Central memory CD4-positive, alpha-beta T cell (primary cell): ENCODE measurements at places on chromosomes 2 and 18.

DNA sequence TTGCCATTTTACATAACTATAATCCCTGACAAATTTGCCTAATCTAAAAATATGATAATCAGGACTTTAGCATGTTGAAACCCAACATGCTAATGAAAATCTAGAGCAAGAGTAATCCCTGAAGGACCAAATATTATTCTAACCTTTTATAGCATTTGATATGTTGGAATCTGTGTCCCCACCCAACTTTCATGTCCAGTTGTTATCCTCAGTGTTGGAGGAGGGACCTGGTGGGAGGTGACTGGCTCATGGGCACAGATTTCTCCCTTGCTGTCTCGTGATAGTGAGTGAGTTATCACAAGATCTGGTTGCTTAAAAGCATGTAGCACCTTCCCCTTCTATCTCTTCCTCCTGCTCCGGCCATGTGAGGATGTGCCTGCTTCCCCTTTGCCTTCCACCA is 59.8 kb downstream of the SH3YL1 start:
- no peak for DNase-seq

DNA sequence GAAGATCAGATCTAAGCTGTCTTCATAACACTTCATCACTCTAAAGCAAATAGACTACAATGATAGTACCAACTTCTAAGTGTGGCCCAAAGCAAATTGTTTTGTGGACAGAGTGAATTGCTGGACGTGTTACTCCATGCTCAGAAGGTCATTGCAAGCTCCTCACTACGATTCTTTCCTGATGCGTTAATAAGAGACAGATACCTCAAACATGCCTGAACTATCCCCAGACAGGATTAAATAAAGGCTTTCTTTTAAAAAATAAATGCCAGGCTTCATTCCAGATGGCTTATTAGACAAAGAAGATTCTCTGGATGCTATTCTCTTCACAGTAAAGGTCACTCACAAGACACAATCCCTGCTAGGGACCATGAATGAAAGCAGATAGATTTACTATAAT is 621.2 kb downstream of the DCDC2C start:
- DNase-seq = no peak

DNA sequence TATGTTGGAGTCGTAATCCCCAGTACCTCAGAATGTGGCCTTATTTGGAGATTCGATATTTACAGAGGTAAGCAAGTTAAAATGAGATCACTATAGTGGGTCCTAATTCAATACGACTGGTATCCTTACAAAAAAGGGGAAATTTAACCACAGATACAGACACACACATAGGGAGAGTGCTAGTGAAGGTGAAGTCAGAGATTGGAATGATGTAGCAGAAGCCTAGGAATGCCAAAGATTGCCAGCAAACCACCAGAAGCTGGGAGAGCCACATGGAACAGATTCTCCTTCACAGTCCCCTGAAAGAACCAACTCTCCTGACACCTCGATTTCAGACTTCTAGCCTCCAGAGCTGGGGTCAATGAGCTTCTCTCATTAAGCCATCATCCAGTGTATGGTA is 17.7 kb upstream of the ACTR3 start:
- no peak for DNase-seq

DNA sequence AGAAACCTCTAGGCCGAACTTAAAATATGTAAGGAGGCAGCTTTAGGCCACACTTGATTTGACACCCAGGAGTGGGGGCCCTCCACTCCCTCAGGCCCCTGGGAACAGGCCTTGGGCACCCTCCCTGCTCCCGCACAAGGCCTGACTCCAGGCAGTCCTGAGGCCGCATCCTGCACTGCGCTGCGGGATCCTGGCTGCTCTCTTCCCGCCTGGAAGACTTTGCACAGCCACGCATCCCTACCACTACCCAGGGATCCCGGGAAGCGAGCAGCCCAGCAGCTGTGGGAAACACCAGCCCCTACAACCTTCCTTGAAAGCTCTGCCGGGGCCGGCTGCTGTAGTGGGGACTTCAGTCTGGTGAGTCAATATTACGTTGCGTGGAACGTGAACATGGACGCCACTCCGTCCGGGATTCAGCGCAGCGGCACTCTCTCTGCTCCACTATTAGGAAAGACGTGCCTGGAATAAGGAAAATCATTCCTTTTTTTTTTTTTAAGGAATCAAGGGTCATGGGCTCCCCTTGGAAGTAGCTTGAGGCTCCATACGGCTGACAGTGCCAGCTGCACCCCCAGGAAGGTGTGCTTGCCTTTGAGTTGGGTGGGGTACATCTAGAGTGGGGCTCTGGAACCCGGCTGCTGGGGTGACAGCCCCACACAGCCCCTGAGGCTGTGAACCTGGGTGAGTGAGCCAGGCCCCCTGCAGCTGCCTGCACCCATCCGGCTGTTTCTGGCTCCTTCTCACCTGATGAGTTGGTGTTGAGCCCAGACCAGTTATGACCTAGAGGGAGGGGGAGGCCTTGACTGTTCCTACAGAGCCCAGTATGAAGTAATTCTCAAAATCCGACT is 119.2 kb upstream of the TMEM18 start:
- no peak for DNase-seq

GRCh38 chr2:197925204-197925603 is 120.8 kb downstream of the PLCL1 start:
- DNase-seq = no peak

DNA sequence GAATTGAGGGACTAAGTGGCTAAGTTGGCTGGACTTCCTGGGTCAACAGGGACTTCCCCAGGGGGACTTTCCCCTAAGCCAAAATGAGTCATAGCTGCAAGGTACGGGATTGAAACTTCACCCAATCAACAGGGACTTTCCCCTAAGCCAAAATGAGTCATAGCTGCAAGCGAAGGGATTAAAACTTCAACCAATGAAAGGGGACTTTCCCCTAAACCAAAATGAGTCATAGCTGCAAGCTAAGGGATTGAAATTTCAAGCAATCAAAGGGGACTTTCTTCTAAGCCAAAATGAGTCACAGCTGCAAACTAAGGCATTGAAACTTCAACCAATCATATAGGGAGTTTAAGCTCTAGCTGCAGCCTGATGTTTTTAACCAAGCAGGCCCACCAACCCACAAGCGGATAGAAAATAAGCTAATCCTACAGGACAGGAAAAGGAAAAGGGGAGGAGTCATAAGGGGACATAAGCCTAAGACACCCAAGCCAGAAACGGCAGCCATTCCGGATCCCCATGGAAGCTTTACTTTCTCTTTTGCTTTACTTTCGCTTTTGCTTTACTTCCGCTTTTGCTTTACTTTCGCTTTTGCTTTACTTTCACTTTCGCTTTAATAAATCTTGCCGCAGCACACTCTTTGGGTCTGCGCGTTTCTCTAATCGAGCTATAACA is 1375.4 kb upstream of the CELF4 start:
- DNase-seq = peak; percentile 80

DNA sequence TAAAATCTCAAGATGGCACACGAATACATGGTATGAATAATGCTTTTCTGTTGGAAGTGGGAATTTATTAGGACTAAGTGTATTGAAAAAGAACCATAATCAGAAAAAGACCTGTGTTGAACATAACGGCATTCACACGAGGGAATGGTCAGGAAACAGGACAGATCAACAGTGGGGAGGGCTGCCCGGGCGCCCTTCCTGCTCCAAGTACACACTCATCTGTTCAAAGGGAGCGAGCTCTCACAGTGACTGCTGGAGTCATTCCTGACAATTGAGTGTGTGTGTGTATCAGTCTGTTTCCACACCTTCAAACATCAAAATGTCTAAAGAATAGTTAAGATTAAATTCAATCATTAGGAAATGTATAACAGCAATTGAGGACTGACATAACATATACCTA is 167.2 kb downstream of the HDAC4 start:
- DNase-seq = no peak
